Cardiac muscle cell (in vitro differentiated cells and primary cell): ENCODE measurements at places on chromosomes 1 and 21. TPM values are rescaled to one million over a fixed set of nuclear protein-coding genes. Genes with fewer than 3 reads are reported as not detected.
A peak's percentile ranks its signal among the peaks of the same experiment; 100 is the strongest.

Gene ZNF593OS
- total RNA-seq: not detected in 2 replicates

Gene TM2D1
- 46.4 and 59.5 TPM in 2 replicates for total RNA-seq

Gene OR10T2
- not detected in 2 replicates for total RNA-seq

DNA sequence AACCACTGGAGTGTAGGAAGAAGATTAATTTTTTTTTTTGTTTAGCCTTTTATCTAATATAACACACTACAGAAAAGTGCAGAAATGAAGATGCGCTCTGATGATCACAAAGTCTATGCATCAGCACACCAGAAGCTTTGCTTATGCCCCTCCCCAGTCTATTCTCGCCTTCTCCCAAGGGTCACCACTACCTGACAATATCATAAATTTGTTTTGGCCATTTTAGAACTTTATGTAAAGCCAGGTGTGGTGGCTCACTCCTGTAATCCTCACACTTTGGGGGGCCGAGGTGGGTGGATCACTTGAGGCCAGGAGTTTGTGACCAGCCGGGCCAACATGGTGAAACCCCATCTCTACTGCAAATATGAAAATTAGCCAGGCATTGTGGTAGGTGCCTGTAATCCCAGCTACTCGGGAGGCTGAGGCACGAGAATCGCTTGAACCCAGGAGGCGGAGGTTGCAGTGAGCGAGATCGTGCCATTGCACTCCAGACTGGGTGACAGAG, 231.3 kb downstream of the FOXD2 start:
- DNase-seq: no peak

Gene KCNE2
- 1.7 TPM in 1 of 2 replicates, not detected in the other for total RNA-seq

Gene MYOC
- total RNA-seq: 0.07 and 0.12 TPM in 2 replicates

DNA sequence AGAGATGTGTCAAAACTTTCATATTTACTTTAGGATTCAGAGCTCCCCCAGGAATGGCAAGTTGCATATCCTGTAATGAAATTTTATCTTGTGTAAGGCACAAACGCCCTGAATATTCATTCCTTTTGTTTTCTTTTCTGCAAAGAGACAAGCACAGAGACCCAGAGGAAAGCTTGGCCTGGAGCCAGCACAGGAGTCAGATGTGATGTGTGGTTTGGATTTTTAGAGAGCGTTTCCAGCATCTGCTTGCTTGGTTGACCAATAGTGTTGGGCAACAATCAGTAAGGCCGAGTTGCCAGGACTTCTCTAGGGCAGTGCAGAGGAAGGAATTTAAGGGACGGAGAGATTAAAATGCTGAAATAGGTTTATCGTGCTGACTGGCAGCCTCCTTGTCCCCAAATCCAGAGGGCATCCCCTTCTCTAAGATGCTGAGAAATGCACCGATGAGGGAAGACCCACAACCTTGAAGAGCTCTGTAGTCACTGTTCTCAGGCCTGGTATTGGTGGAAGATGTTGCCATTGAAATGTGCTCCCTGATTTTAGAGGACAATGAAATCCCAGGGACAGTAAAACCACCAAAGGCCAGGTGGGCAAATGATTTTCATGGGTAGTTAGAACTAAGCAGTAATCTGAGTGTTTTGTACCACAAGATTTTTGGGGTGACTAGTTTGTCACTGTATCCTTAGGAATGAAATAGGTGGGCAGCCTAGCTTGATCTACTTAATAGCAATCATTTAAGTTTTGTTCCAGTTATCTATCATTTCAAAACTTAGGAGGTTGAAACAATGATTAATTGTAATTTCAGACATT, 37.9 kb upstream of the RHOU start:
- peak; percentile 98 for DNase-seq
